NCI-H1092 (cell line): ENCODE measurements at places on chromosomes 7 and 10.

GRCh38 chr7:36599645-36600313 is 124.5 kb downstream of the AOAH start:
- no peak for DNase-seq

DNA sequence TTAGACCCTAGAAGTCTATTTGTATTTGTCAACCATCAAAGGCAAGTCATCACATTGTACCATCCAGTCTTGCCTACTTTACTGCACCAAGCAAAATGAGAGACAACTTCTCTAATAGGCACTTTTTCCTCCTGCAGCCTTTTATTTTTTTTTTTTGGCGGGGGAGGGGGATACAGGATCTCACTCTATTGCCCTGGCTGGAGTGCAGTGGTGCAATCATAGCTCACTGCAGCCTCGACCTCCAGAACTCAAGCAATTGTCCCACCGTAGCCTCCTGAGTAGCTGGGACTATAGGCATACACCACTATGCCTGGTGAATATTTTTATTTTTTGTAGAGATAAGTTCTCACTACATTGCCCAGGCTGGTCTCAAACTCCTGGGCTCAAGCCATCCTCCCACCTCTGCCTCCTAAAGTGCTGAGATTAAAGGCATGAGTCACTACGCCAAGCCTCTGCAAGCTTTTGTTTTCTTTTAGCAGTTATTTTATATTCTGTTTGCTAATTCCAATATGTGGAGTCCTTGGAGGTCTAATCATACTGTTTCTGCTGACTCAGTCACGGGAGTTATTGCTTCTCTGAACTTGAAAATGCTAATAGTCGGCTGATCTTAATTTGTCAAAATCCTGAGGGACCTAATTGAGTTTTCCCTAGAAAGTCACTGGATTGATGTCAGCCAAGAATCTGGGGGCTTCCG is 14.2 kb downstream of the KPNA7 start:
- no peak for DNase-seq

GRCh38 chr10:17033529-17034260 is 95.9 kb downstream of the CUBN start:
- no peak for DNase-seq

GRCh38 chr7:49937608-49938007 is 155.4 kb downstream of the ZPBP start:
- no peak for DNase-seq

GRCh38 chr10:121092720-121093095 is 241.5 kb downstream of the WDR11 start:
- DNase-seq: no peak
